ENCODE measurements at places on chromosomes 12 and 14.

GRCh38 chr14:54475911-54476310, 12.9 kb downstream of the GMFB start:
- no peak for DNase-seq

GRCh38 chr12:111448846-111449790, 43.4 kb downstream of the SH2B3 start:
- no peak for DNase-seq

DNA sequence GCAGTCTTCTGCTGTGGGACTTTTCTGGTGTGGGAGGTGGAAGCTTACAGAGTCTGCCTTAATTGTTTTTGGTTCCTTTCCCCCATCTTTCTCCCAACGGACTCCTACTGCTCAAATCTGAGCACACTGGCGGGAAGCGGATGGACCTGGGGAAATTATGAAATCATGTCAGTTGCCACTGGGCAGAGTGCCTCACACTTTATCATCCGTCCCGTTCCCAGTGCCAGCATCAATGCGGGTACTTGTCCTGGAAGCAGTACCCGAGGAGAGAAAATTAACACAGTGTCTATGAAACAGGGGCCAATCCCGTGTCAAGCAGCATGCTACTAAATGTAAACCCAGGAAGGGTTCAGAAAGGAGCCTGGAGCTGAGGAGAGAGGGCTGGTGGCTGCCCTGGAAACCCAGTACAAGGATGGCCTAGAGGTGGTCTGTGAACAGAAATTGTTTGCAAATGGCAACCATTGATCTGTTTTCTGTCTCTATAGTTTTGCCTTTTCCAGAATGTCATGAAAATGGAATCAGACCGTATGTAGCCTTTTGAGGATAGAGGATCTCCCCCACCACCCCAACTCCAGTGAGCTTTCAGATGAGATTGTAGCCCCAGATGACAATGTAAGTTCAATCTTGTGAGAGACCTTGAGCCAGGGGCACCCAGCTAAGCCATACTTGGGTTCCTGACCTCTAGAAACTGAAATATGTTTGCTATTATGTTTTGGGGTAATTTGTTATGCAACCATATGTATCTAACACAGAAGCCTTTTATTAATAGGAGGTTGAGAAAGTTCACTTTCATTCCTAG, 908 bp upstream of the CDKL1 start:
- DNase-seq = no peak

GRCh38 chr12:20946732-20947131, 136.2 kb downstream of the SLCO1B3 start:
- no peak for DNase-seq

DNA sequence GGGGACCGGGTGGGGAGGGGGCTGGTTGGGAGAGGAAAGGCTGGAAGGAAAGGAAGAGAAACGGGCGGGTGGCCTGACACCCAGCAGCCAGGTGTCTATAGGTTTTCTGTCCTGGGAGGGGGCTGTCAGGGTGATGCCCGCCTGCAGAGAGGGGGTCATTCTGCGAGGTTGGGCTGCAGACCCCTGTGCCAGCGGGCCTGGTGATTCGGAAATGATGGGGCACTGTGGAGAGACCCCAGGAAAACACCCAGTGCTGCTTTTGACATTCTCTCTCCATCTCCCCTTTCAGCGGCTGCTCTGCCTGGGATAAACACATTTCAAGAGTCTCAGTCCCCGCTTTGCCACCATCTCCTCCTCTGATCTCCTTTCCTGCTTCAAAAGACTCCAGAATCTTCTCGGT, 168.5 kb upstream of the RTL1 start:
- DNase-seq = no peak

DNA sequence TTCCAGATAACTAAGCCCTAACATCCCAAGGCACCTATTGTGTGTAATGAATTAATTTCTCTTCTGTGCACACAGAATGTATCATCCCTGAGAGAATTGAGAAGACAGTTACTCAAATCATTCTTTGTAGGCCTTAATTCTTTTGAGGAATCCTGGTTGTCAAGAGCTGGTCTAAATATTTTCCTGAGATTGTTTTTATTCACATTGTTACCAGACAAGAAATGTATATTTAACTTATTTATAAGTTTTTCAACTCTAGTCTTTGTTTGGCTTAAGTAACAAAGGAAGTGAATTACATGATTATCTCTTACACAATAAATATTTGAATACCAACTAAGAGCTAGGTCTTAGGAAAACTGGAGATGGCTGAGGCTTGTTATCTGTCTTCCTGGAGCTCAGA, 169.4 kb downstream of the DACT1 start:
- DNase-seq = no peak

DNA sequence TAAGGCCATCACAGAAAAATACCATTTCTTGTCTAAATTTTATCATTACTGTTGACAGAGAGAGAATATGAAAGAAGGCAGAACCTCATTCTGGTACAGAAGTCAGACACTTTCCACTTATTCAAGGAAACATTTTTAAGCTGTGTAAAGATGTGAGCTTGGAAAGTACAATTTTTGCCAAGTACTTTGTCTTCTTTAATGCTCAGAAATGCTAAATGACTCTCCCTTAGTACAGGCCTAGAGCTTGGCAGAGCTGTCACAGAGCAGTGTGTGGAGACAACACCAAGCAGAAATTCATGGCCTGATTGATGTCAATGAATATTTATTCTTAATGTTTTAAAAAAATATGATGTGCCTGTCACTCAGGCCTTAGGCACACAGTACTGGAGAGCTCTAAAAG, 20.7 kb downstream of the NT5DC3 start:
- no peak for DNase-seq

DNA sequence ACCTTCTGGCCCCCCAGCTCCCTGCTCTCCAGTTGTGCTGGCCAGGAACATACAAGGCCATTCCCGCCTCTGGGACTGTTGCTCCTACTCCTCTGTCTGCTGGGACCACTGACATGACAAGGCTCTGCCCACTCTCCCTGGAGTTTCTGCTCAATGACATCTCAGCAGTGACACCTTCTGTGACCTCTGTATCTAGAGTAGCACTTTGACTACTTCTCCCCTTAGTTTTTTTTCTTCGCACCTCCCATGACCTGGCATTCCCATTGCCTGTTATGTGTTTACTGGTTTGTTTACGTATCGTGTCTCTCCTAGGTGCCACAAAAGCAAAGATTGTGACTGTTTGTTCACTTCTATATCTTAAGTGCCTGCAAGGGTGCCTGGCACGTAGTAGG, 40.1 kb upstream of the TMEM263 start:
- no peak for DNase-seq

- no peak for DNase-seq
These were observed 60.2 kb upstream of the RTRAF start for GRCh38 chr14:51929166-51929565.

GRCh38 chr12:92582475-92582874, 120.3 kb upstream of the PLEKHG7 start:
- no peak for DNase-seq

GRCh38 chr12:98062464-98063245, 452.7 kb upstream of the TMPO start:
- DNase-seq = no peak

DNA sequence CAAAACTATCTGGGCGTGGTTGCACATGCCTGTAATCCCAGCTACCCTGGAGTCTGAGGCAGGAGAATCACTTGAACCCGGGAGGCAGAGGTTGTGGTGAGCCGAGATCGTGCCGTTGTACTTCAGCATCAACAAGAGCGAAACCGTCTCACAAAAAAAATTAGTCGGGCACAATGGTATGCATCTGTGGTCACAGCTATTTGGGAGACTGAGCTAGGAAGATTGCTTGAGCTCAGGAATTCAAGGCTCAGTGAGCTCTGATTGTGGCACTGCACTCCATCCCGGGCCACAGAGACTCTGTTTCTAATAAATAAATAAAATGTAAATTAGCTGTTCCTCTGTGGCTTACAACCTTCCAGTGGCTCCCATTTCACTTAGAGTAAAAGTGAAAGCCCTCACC, 28.0 kb downstream of the RCOR1 start:
- peak; percentile 8 for DNase-seq

DNA sequence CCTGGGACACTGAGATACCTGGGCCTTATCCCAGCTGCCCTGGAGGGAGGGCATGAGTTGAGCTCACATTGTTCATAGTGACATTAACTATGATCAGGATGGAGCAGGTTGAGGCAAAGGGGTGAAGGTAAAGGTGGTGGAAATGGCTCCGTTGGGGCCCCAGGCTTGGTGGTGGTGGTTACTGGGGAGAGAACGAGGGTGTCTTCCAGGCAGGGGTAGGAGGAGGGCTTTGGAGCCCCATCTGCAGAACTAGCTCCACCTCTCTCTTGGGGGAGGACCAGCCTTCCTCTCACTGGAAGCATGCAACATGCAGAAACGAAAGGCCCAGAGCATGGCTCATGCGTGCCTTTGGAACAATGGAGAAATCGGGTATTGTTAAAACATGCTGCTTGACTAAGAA, 217.0 kb downstream of the SLC41A2 start:
- DNase-seq = no peak

DNA sequence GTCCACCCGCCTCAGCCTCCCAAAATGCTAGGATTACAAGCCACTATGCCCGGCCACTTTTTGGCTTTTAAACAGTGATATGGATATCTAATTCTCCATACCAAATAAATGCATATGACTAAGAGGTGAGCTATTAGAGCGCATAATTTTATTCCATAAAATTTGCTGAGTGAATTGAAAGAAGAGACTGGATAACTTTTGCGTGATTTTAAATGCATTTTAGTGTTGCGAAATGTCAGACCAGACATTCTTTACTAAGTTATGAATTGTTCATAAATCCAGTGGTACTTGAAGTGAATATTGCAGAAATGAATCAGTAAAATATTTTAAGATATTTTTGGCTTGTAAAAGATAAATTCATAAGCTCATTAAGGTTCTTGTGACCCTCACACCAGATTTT, 50.9 kb upstream of the DIP2B start:
- no peak for DNase-seq

Data from amniotic stem cell (primary cell).